ENCODE measurements at places on chromosomes 12 and 14.

DNA sequence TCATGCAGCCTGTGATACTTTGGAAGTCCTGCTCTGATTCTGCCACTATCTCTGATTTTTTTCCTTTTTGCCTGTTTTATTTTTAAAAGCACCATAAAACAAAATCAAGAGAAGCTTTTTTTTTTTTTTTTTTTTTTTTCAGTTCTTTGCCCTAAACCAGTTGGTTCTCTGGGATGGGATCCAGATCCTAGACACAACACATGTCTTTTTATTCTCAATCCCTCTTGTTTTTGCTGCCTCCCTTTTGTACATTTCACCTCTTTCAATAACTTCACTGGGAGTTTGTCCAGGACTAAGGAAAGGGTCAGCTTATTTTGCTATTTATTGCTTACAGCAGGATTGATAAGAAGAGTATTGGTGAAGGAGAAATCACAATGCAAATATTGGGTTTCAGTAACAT is 139.4 kb downstream of the GRIP1 start:
- DNase-seq, result no peak

GRCh38 chr12:52121824-52122539 is 42.5 kb downstream of the SMIM41 start:
- peak; percentile 43 for DNase-seq

DNA sequence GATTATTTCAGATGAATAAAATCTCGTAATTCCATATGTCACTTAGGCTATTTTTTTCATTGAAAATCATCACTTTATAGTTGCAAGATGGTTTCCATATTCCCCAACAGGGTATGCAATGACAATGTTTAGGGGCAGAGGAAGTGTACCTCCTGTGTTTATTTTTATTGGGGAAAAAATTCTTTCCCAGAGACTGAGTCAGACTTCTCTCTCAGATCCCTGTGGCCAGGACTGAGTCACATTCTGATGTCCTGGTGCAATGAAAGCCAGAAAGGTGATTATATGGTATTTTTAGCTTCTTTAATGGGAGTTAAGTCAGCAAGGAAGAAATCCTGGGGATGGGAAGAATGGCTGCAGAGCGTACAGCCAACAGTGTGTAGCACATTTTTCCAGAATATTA is 196.9 kb upstream of the ALG10 start:
- no peak for DNase-seq

DNA sequence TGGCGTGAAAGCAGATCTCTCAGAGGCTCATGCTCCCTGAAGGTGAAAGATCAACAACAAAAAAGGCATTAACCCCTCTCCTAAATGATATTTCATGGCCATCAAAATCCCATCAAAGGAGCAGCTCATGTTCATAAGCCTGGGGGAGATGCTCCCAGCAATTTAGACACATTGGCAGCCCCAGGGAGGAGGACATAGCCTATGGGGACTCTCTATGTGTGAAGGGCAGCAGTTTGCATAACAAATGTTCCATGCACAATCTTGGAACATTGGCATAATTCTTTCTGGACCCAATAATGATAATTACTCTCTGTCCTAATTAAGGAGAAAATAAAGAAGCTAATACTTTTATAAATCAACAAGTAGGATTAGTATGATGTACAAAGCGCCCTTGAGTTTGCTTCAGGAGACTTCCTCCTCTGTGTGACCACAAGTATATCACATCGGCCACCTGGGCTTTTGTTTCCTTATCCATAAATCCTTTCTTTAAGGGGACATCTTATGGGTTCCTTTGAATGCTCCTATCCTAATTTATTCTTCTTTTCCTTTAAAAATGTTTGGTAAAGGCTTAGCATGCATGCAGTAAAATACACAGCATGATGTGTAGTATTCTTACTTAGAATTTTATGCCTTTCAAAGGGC is 161.9 kb upstream of the PLEKHG7 start:
- no peak for DNase-seq

DNA sequence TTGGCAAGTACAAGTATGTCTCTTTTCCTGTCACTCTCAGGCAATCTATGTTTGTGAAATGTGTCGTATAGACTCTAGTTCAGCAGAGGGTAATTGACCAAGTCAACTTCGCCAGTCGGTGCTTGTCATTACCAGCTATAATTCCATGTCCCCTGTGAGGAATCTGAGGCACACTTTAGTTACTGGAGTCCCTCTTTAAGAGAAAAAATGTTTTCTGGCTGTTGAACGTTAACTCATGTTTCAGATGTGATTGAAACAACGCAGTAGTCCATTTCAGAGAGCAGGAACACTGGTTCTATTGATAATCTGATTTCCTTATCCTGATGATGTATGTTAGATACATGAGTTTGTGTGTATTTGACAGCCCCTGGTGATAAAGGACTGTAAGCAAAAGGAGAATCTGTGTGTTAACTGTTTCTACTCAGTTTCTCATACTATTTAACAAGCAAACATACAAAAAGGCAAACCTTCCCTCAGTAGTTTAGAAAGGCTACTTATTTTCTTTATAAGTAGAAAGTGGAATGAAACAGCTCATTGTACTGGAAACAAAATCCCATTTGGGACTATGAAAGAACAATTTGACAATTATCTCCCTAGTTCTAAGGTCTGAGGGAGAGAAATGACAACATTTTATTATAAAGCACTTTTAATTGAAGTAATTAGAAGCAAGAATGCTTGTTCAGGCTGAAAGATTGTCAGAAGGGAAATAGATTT is 161.1 kb upstream of the TRHDE start:
- DNase-seq, result no peak

DNA sequence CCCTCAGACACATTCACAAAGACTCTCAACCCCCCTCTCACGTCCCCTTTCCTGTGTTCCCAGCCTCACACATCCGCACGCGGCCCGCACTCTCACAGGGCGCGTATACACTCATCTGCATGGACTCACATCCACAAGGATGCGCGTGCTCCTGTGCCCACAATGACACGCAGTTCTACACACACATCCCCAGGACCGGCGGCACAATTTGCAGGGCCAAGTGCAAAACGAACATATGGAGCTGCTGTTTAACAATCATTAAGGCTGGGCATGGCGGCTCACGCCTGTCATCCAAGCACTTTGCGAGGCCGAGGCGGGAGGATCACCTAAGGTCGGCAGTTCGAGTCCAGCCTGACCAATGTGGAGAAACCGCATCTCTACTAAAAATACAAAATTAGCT is 36.4 kb upstream of the EML1 start:
- DNase-seq, result no peak

DNA sequence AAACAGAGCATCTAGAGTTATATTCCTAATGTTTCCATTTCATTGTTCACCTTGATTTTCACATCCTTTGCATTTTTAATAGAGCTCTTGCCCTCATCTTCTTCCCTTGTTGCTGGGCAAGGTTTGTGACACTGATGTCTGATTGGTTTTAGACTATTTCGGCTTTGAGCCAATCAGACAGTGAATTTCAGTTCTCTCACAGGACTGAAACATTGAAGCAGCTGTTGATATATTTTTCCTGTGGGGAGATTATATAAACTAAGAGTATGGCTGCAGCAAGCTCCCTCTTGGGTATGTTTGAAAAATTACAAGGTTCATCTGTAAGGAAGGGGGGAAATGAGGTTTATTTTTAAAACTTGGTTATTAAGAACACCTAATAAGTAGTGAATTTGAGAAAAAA is 51.2 kb downstream of the ATF7IP start:
- DNase-seq, result no peak

DNA sequence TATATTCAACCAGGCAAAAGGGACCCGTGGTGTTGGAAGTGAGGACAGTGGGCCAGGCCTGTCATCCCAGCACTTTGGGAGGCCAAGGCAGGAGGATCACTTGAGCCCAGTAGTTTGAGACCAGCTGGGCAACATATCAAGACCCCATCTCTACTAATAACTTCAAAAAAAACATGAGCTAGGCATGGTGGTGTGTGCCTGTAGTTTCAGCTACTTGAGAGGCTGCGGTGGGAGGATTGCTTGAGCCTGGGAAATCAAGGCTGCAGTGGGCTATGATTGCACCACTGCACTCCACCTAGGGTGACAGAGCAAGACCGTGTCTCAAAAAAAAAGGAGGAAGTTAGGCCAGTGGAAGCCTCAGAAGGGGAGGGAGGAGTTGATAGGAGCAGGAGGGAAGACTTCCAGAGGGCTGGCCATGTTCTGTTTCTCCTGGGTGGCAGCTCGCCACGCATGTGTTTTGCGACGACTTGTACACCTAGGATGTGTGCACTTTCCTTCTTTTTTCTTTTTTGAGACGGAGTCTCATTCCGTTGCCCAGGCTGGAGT is 10.1 kb downstream of the SLC25A29 start:
- DNase-seq, result no peak

DNA sequence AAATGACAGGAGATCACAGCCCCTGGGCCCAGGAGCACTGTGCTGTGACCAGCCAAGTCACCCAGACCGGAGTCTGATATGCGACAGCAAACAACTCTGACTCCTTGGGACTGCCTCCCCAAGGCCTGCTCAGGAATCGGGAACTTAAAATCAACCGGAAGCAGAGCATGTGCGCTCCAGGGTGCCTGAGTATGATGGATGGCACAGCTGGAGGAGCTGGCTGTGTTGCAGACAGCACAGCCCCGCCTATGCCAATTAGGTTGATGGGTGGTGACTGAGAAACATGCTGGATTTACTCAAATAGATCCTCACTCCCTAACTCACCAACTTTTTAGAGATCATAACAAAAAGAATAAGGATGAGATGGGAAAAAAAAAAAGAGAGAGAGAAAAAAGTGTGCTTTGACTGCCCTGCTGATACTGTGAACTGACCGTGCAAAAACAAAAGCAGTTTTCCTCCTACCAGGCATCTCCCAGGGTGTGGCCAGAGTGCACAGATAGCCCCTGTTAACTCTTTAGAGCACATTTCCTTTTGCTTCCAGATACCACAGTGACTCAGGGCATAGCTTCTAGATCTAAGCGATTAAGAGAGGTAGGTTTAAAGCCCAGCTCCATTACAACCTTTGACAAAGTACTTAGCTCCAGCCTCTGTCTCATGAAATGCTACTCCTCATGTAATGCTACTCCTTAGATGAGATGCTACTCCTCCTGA is 27.4 kb upstream of the STON2 start:
- no peak for DNase-seq

DNA sequence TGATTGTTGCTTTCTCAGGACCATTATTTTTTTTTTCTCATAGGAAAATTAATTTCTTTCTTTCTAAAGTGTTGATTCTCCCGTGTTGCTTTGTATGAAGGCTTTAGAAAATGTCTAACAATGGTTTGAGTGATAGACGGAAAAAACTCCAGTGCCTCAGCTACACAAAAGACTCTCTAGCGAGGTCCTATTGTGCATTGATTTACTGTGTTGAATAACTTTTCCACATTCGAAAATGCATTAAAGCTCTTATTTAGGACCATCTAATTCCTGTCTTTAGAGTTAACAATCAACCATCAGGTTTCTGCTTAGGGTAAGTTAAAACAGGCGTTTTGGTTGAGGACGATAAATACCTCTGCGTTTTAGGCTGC is 99.6 kb downstream of the PTPN11 start:
- no peak for DNase-seq

DNA sequence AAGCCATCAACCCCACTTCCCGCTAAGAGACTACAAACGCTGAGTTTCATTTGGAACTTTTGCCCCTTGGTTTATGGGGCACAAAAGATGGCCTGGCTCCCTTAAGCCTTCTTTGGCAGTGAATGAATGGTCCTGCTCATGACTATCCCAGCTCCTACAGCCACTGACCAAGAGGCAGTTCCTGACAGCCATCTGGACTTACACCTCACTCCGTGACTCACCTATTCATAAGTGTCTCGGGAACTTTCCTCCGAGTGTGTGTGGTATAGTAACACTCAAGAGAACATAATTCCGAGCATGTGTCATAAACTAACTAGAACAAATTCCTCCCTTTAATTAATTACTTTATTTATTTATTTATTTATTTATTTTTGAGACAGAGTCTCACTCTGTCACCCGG is 51.9 kb upstream of the NUDT4 start:
- DNase-seq, result no peak

Measured in stimulated activated CD8-positive, alpha-beta memory T cell treated with anti-CD3 and anti-CD28 coated beads, Interleukin-4, amount 100 ng/mL, for 4 hours (primary cell).